ENCODE measurements at places on chromosomes 1 and 21. TPM values are rescaled to one million over a fixed set of nuclear protein-coding genes. Genes with fewer than 3 reads are reported as not detected.

BNIPL gene
- 1.7 TPM for polyA plus RNA-seq

SUSD4 gene
- 17.1 TPM for polyA plus RNA-seq

ATP6V1G3 gene
- not detected for polyA plus RNA-seq

IL12RB2 gene
- 0.49 TPM for polyA plus RNA-seq

SERINC2 gene
- polyA plus RNA-seq, result 8.8 TPM

DNAH14 gene
- polyA plus RNA-seq, result 17.5 TPM

OR6N1 gene
- polyA plus RNA-seq, result not detected

SNAP47 gene
- polyA plus RNA-seq, result 43.6 TPM

PPIAL4G gene
- not detected for polyA plus RNA-seq

CACHD1 gene
- 41.6 TPM for polyA plus RNA-seq

IGFN1 gene
- 10.6 TPM for polyA plus RNA-seq

ARHGAP30 gene
- 3.8 TPM for polyA plus RNA-seq

FAM163A gene
- polyA plus RNA-seq, result 1.1 TPM

ENAH gene
- 137 TPM for polyA plus RNA-seq

PRRX1 gene
- 12.1 TPM for polyA plus RNA-seq

GOLPH3L gene
- polyA plus RNA-seq, result 43.7 TPM

MNDA gene
- 5.1 TPM for polyA plus RNA-seq

LORICRIN gene
- not detected for polyA plus RNA-seq

TFF2 gene
- 0.26 TPM for polyA plus RNA-seq

LPAR3 gene
- 0.25 TPM for polyA plus RNA-seq

NR0B2 gene
- polyA plus RNA-seq, result 0.27 TPM

ADGRL2 gene
- polyA plus RNA-seq, result 216 TPM

OR10J1 gene
- polyA plus RNA-seq, result not detected

THEM5 gene
- 0.78 TPM for polyA plus RNA-seq

CFAP410 gene
- polyA plus RNA-seq, result 17.7 TPM

PLEKHN1 gene
- polyA plus RNA-seq, result 0.14 TPM

FAM167B gene
- polyA plus RNA-seq, result 3.8 TPM

TCHHL1 gene
- polyA plus RNA-seq, result not detected

RGS16 gene
- 0.82 TPM for polyA plus RNA-seq

HSF2BP gene
- 2.4 TPM for polyA plus RNA-seq

LCE3E gene
- not detected for polyA plus RNA-seq

PLPP3 gene
- 121 TPM for polyA plus RNA-seq
